ENCODE measurements at places on chromosomes 7 and 10. TPM values are rescaled to one million over a fixed set of nuclear protein-coding genes. Genes with fewer than 3 reads are reported as not detected.

The ZNF485 gene
- total RNA-seq = 0.75 TPM

The OR13A1 gene
- total RNA-seq = not detected

The C7orf33 gene
- total RNA-seq = not detected

The CDH23 gene
- 5.2 TPM for total RNA-seq

The NRAP gene
- not detected for total RNA-seq
